ENCODE measurements at places on chromosomes 4 and X.
A peak's percentile ranks its signal among the peaks of the same experiment; 100 is the strongest.

GRCh38 chr4:48065587-48066052, 49.0 kb downstream of the NIPAL1 start:
- DNase-seq, result peak; percentile 62

DNA sequence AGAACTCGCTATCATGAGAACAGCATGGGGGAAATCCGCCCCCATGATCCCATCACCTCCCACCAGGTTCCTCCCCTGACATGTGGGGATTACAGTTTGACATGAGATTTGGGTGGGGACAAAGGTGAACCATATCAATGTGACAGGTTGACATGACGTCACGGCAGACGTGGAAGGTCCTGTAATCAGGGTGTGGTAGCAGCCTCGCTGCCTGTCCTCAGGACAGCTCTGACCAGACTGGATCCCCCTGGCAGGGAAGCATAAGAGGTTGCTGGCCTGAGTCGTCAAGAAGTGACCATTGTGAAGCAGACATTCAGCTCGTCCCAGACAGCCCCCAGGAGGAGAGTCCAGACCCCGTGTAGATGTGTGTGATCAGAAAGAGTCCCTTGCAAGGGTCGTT, 104.6 kb downstream of the TNIP2 start:
- no peak for DNase-seq

DNA sequence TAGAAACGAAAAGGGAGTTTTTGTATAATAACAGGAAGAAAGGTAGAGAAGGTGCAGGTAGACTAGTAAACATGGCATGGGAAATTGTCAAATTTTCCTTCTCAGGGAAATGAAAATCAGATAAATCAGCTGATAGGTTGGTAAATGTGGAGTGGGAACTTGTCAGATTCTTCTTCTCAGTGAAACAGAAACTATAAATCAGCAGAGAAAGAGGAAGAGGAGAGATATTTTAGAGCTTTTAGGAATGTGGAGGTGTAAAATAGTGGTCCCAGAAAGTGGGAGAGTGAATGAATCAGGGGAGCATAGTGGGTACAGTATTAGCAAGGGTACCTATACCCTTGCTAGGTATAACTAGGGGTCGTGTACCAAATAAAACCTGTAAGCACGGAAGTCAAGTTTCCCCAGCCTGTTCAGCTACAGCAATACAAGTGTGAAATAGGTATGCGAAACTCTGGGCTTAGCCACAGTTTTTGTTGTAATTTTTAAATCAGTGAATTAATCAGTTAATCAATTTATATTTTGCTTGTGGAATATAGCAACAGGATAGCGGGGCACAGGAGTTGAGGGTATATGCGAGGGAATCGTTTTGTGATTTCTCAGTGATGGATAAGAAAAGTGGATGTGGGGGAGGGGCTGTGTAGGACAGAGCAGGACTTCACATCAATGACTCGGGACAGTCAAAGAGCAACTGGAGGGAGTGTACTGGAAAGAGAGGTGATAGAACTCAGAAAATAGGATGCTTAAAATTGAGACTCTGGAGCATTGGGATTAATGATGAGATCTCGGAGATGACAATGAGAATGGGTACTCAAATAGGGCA, 561.5 kb downstream of the INPP4B start:
- no peak for DNase-seq

DNA sequence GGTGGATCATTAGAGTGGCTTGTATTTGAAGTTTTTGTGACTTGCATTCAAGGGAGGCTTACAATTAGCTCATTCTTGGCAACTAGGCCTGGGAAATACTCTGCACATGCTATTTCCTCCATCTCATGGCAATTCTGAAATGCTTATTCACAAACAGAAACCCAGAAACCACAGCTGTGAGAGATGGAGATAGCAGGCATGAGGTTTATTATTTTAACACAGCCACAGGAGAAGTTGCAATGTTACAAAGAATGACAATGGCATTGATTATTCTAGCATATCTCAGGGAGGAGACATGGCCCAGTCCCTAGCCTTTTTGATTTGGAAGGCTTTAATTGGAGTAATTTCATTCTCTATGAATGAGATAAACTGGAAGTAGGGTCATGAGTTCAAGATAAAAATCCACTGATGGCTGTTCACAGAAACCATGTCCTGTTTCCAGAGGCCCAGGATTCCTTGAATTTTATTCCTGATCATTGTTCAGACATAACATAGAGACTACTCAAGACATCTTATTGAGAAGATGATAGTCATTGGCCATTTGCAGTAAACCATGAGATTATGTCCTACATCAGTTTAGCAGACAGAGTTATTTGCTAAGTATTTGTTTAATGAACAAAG, 123.9 kb downstream of the MID1 start:
- no peak for DNase-seq

DNA sequence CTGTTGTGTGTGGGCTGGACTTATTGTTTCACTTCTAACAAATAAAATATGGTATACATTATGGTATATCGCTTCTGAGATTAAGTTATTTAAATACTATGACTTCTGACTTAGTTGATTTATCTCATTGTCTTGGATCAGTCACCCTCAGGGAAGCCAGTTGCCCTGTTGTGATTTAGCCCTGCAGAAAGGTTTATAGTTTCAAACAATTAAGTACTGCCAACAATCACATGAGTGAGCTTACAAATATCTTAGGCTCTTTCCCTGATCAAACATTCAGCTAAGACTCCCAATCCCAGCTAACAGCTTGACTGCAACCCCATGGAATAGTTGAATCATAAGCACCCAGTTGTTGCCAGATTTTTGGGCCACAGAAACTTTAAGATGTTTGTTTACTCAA, 85.4 kb downstream of the MAGEC1 start:
- DNase-seq, result no peak

DNA sequence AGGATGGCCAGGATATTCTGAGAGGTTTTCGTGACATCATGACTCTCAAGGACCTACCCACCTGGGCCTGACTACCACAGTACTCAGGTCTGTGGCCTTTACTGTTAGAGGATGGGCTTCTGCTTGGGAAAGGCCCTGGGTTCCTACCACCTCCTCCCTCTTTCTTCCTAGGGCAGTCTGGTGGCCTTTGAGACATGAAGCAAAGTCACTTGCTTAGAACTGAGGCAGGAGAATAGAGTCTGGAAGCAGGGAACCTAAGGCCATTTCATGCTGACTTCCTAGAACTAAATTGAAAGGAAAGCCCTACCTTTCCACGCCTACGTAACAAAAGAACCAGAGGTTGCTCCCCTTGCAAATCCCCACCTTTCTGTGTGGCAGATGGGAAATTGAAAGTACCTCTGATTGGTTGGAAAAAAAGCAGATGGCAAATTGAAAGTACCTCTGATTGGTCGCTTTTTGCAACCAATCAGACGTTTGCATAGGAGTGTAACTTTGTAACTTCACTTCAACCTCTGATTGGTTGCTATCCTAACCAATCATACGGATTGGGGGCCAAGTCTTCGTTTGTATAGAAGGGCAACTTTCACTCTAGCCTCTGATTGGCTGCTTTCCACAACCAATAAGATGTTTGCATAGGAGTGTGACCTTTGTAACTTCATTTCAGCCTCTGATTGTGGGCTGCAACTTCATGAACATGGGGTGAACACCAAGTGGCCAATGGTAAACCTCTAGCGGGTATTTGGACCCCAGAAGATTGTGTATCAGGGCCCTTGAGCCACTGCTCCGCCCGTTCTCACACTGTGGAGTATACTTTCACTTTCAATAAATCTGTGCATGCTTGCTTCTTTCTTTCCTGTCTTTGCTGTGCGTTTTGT, 9.9 kb upstream of the AKAP14 start:
- peak; percentile 3 for DNase-seq

GRCh38 chr4:56187688-56188087, 199.6 kb downstream of the AASDH start:
- DNase-seq, result no peak

GRCh38 chr4:188737251-188738002, 598.2 kb downstream of the TRIML1 start:
- DNase-seq, result no peak

DNA sequence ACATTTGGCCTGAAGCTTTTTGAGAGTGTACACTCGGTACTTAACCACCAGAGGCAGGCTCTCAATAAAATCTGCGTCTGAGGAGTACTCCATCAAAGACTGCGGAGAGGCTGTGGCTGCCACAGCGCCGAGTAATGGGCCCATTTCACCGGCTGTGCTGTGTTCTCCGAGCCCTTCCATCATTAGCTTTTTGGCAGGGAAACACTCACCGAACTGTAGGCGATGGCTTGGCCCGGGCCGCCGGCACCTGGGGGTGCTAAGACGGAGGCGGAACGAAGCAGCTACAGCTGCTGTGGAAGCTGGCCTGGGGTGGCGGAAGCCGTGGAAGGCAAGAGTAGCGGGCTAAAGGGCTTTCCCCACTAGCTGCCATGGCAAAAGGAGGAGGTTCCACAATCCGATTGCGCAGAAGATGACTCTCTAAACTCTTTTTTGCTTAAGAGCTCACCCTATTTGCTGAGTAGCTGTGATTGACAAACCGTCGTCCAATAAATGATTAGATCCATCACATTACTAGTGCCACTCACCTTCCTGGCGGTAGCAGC, 48.5 kb upstream of the PABPC1L2A start:
- DNase-seq, result no peak

DNA sequence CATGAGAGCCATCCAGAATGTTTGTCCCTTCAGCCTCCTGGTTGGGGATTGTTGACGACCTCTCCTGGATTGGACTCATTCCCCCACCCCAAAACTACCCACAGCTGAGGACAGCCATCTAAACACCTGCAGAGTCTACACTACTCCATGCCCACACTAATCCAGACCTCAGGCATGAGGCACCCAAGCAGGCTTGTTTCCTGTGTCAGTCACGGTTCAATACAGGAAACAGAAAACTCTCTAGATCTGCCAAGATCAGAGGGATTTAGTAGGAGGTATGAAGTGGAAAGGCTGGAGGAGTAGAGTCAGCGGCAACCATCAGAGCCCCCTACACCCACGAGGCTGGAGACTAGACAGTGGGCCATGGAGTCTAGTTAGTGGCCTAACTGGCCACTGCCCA, 37.7 kb downstream of the HAND2 start:
- DNase-seq, result no peak

GRCh38 chrX:41561045-41561444, 113.9 kb downstream of the NYX start:
- peak; percentile 69 for DNase-seq

DNA sequence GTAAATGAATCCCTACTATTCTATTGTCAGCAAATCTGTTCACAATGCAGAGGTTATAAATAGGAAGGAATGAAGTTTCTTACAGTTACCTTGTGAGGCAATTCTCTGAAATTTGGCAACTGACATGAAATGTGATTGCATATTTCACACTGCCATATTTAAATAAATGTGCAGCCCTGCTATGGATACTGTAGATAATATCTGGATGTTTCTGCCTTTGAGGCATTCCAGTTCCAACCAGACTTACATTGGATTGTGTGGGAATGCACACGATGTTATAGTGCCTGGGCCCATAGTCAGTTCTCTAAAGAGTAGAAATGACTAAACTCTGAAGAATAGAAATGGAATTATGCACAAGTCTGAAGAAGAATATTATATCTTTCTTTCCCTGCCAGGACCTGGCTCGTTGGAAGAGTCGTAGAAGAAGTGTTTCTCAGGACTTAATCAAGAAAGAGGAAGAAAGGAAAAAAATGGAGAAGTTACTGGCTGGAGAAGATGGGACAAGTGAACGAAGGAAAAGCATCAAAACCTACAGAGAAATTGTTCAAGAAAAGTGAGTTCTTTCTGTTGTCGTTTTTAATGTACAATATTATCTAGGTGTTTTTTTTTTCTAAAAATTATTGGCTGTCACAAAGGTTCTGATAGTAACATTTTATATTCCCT, 102.7 kb downstream of the PHOX2B start:
- DNase-seq, result no peak

- DNase-seq, result no peak
Observed at GRCh38 chr4:7766086-7766485, 173.6 kb downstream of the AFAP1 start.

- no peak for DNase-seq
Observed at GRCh38 chr4:161061046-161061445, 1102.8 kb downstream of the FSTL5 start.

DNA sequence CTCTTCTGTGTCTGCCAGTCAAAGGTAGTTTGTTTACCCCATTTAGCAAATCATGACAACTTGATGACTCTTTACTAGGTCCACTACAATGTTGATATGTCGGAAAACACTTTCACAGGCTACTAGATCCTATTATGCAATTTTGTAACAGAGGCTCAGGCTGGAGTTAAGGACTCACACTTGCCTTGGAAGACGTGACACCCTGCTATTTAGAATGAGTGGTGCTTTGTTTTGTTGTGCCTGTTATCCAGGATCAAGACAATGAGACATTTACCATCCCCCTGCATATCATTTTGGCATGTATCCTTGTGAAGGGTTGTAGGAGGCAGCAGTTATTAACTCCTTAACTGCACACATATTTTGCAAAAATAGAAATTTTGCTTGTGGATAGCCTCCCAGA, 263.7 kb downstream of the IL1RAPL1 start:
- DNase-seq, result no peak

GRCh38 chr4:82785611-82786400, 12.8 kb downstream of the SCD5 start:
- no peak for DNase-seq

GRCh38 chrX:11151799-11152559, 40.8 kb downstream of the HCCS start:
- no peak for DNase-seq

DNA sequence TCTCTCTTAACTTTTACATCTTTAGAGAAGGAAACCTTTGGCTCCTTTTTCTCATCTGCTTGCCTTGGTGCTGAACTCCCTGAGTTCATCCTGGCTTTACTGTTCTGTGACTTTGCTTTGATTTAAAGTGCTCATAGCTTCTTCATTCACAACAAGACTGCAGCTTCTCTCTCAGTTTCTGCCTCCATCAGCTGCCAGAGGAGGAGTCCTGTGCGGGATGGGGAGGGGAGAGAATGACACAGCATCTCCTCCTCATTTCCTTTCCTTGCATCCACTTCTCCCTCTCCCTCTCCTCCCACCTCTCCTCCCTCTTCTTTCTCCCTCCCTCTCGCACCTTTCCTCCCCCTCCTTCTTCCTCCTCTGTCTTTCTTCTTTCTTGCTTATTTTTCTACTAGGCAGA, 42.0 kb downstream of the CBLL2 start:
- no peak for DNase-seq

DNA sequence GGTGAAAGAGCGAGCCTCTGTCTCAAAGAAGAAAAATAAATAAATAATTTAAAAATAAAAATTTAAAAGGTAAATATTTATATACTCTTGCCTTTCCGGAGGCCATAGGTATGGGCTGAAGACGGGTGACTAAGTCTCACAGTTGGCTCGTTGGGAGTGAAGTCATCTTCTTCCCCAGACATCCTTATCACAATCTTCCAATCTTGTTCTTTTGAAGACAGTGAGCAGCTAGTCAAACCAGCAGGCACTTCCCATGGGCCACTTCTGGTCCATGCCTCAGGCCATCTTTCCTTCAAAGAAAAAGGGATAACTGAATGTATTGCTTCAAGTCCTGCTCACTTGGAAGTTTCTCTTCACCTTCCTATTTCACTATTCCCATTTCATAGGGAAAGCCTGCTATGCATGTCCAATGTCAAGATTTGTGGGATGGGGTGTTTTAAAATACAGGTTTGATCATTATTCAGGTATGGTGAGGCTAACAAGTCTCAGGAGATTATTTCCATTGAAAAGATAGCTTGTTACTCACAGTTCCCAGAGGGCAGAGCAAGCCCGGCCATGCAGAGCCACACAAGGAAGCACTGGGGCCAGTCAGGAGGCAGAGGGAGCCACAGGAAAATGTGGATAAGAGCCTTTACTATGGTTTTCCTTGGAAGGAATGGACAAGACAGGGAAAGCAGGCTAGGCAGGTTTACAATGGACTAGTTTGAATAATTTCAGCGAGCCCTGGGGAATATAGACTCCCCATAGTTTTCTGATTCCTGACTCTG, 33.3 kb upstream of the VCX2 start:
- DNase-seq, result no peak

GRCh38 chr4:163166041-163166579, 580 bp downstream of the NAF1 start:
- peak; percentile 67 for DNase-seq

- DNase-seq, result no peak
Observed at GRCh38 chr4:108152980-108153379, 15.8 kb downstream of the LEF1 start.
